Left ventricle myocardium inferior (tissue), 1 donor: ENCODE measurements at places on chromosomes 5 and 9.

DNA sequence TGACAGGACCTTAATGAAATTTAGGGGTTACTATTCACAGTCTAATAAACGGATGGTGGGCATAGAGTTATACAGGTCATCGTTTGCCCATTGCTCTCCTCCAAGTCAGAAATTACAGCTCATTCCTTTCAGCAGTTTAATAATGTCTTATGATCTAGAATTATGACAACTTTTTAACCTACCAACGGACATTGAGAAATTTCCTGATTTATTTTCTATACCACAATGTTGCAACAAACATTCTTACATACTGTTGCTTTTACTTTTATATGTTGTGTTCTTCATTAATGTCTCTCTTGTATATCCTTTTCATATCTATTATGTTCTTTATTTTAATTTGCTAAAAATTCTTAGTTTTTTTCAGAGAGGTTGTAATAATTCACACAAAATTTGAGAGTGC is 152.8 kb upstream of the PRLR start:
- no peak for DNase-seq

GRCh38 chr5:100965291-100965690 is 62.2 kb upstream of the ST8SIA4 start:
- DNase-seq, result no peak

DNA sequence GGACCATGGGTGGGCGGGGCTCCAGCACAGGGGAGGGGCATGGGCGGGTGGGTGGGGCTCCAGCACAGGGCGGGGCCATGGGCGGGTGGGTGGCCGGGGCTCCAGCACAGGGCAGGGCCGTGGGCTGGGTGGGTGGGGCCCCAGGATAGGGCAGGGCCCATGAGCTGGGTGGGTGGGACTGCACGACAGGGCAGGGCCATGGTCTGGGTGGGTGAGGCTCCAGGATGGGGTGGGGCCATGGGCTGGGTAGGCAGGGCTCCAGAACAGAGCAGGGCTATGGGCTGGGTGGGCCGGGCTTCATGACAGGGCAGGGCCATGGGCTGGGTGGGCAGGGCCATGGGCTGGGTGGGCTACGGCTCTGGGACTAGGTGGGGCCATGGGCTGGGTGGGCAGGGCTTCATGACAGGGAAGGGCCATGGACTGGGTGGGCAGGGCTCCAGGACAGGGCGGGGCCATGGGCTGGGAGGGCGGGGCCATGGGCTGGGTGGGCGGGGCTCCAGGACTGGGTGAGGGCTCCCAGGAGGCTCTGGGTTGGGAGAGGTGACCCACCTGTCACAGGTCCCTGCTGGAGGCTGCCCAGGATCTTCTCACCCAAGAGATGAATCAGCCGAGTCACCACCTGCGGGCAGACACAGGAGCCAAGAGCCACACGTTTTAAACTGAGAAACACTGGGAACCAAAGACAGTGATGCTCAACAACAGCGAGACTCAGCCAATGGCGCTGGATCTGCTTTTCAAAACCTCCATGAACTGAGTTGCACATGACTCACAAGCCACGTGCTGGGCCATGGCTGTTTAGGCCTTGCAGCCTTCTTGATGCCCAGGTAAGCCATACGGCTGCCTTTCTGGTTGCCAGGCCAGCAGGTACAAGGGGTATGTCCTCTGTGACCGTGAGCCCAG is 33.6 kb upstream of the NSMF start:
- DNase-seq, result no peak

GRCh38 chr5:125865166-125865815 is 557.9 kb upstream of the GRAMD2B start:
- DNase-seq, result no peak

- no peak for DNase-seq
Measured at GRCh38 chr5:589588-589987, 22.6 kb upstream of the CEP72 start.

- no peak for DNase-seq
Measured at GRCh38 chr9:107279086-107279485, 4.0 kb upstream of the RAD23B start.

DNA sequence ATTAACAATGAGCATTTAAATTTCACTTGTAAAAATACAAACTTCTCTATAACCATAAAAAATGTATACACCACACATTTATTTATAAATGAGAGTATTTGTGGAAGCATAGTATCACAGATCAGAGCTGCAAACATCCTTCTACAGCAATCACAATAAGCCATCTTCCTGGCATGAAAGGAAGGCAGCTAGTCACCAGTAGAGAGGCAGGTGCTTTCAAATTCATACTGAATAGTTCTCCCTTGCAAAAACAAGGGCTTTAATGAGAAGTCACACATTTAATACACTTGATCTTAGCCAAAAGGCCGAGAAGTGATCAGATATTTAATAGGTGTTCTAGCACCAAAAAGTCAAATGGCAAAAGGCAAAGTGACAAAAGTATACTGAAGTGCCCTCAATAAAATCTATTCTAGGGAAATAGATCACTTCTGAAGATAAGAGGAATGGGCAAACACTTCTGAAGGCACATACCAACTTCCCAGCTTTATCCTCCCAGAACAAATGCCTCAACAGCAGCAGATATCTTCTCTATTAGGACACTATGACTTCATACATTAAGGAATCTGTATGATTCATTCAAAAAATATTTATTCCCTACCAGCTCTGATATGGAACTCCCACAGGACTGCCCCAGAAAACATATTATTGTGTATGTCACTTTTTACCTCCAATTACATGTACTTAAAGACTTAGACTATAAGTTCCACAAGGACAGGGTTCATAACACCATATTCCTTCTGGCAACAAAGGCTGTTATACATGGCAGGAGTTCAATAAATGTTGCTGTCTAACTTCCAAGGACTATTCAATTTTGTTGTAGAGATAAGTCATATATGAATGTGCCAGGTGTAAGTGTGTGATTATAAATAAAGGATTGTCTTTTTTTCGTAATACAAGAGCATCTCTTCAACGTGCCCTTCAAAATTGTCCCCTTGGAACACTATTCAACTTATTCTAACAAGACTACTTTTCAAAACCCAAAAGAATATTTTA is 31.7 kb downstream of the MAPKAP1 start:
- no peak for DNase-seq
